ENCODE measurements at places on chromosomes 5 and 9.
A peak's percentile ranks its signal among the peaks of the same experiment; 100 is the strongest.

DNA sequence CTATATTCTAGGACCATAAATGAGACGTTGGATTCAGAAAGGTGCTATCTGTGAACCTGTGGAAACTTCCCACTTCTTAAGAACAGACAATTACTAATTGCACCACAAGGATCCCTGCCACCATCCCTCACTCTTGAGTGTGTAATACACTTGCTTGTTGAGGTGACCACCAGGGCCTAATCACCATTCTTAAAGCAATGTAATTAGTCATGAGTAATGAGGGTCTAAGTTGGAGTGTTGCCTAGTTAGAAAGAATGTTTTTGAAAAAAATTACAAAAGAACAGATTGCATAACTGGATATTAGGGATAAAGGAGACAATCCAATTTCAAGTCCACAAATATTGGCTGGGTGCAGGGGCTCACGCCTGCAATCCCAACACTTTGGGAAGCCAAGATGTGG lies 56.9 kb upstream of the TRIO start:
- no peak for DNase-seq

DNA sequence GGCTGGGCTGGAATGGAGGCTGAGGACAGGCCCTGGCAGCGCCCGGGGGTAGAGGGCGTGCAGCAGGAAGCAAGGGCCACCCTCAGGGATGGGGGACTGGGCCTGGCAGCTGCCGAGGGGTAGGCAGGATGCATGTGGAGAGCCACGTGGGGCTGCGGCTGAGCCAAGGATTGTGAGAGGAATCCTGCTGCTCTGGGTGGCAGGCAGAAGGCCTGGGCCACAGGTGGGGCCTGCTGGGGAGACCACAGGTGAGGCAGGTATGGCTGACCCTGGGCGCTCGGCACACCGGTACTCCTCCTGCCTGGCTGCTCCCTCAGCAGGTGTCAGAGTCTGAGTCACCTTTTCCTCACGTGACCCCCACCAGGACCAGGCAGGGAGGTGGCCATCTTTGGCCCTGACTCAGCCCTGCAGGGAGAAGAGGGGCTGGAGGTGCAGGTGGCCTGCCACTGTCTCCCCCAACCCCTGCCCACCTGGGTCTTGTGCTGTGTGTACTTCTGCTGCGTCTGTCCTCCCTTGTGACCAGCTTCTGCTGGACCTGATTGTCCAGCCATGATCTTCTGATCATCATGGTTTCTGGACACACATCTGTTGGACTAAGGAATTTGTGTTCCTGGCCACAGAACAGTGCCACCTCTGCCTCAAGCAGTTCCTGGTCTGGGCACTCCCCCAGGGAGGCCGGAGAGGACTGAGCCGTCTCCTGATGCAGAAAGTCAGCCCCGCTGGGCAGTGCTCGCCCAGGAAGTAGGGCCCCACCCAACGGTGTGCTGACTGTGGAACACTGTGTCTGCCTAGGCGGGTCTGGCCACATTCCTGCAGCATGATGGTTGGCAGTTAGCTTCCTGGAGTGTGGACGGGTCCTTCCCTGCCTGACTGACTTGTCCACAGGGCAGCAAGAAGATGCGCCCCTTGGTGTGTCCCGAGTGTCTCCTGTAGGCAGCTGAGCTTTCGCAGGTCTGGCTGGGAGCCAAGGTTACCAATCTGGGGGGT lies 6.4 kb downstream of the ARRDC1 start:
- DNase-seq = peak; percentile 22

- no peak for DNase-seq
Observed at GRCh38 chr9:96331236-96331947, 29.4 kb upstream of the HSD17B3 start.

- DNase-seq = no peak
Observed at GRCh38 chr9:1272488-1272887, 222.3 kb downstream of the DMRT2 start.

GRCh38 chr9:85430659-85431338 lies 311.0 kb downstream of the AGTPBP1 start:
- DNase-seq = no peak

GRCh38 chr9:114696814-114697544 lies 15.0 kb upstream of the TEX48 start:
- no peak for DNase-seq

DNA sequence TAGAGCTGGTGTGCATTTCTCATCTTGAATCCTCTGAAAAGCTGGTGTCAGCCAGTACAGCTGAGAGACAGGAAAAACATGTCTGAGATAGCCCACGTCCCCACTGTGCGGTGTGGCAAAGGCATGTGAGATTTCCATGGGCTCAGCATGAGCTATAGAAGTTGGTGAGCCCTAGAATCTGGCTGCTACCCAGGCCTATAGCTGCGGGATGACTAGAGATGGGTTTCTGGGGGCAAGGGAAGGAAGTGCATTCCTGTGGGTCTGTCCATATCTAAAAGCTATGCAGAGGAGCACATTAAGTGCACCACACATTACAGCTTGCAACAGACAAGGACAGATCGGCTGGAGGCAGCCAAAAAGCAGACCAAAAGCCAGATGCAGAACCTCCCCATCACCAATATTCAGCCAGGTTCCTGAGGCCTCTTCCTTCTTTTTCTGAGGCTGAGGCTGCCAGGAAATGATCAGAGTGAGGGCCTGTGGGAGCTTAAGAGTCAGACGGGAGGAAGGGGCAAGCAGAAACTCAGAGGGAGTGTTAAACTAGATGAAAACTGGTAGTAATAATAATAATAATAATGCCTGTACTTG lies 55.8 kb upstream of the RANBP3L start:
- DNase-seq = no peak

- DNase-seq = no peak
Observed at GRCh38 chr5:150317048-150318003, 14.6 kb upstream of the ARSI start.

DNA sequence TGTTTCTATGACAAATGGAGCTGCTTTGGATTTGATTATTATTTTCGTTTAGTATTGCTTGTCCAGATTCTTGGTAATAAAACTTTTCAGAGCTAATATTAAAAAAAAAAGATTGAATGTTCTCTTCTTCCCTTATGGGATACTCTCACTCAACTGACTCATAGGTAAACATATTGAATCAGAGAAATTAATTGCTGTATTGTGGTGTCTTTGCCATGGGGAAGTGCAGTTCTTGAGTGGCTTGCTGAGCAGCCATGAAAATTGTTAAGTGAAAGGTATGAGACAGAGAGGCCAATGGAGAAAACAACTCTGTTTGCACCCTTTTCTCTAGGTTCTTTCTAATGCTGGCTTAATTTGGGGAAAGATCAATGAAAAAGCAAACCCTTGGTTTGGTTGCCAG lies 149.9 kb upstream of the HMHB1 start:
- DNase-seq = no peak

GRCh38 chr5:71925608-71926091 lies 181.6 kb upstream of the MAP1B start:
- DNase-seq = no peak

- no peak for DNase-seq
Observed at GRCh38 chr5:174571662-174572397, 152.6 kb upstream of the MSX2 start.

- peak; percentile 53 for DNase-seq
Observed at GRCh38 chr9:108316630-108317029, 539.2 kb downstream of the ACTL7B start.

- no peak for DNase-seq
Observed at GRCh38 chr5:15798006-15798405, 298.0 kb downstream of the FBXL7 start.

DNA sequence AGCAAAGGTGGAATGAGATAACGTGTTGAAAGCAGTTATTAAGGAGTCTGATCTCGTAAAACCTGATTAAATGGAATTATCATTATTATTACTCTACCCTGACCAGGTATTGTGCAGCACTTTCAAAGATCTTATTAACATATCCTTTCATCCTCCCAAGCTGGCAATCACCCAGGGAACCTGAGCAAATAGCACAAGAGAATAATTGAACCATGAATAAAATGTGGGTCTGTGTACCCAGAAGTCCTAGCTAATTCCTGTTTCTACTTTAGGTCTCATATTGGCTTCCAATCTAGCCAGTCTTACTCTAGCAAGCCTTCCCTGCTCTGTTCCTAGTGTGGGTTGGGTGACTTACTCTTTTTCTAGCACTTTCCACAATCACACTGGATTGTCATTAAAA lies 162.2 kb upstream of the STK32A start:
- no peak for DNase-seq

DNA sequence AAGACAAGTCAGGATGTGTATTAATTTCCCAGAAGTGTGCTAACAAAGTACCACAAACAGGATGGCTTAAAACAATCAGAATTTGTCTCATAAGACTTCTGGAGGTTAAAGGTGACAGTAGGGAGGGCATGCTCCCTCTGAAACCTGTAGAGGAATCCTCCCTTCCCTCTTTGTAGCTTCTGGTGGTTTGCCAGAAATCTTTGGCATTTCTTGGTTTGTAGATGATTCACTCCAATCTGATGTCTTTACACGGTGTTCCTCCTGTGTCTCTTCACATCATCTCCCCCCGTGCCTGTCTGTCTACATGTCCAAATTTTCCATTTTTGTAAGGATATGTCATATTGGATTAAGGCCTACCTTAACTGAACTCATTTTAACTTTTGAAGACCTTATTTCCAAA lies 471.5 kb downstream of the ZNF608 start:
- DNase-seq = no peak

- peak; percentile 93 for DNase-seq
Observed at GRCh38 chr5:66724349-66725139, 128.4 kb downstream of the MAST4 start.

- no peak for DNase-seq
Observed at GRCh38 chr5:176656467-176656990, 9.2 kb downstream of the TSPAN17 start.

DNA sequence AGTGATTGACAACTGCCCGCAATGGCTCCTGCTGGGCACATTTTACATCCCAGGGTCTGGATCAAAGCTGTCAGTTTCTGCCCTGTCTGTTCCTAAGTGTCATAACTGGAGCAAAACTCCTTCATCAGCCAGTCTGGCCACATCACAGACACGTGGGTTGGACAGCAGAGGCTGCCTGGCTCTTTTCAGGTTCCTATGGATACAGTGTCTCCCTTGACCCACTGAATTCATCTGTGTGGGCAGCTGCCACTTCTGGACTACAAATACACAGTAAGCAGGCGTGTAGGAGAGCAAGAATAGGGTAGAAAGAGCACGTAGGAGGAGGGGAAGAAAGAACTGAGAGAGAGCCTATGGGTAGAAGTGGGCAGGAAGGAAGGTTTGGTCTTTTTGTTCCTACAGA lies 238.0 kb downstream of the ENC1 start:
- DNase-seq = peak; percentile 97

DNA sequence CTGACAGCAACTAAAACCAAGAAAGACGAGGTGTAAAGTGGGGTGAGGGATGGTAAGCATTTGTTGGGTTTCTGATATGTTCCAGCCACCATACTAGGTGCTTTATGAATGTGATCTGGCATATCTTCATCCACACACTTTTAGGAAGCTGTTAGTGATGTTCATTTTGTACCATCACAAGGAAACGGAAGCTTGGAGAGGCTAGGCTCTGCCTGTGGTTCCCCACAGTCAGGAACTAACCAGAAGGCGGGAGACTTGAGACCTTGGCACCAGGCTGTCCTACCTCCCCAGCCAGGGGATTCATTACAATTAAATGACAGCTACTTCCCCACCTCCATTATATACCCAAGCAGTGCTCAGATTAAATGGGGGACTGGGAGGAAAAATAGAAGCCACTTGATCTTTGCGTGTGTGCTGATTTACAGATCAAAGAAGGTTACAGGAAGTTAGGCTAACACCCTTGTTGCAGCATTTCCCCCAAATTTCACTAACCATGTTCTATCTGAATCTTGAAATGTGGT lies 43.0 kb downstream of the SFXN1 start:
- DNase-seq = no peak

- DNase-seq = no peak
Observed at GRCh38 chr5:152259702-152260101, 145.4 kb downstream of the NMUR2 start.

DNA sequence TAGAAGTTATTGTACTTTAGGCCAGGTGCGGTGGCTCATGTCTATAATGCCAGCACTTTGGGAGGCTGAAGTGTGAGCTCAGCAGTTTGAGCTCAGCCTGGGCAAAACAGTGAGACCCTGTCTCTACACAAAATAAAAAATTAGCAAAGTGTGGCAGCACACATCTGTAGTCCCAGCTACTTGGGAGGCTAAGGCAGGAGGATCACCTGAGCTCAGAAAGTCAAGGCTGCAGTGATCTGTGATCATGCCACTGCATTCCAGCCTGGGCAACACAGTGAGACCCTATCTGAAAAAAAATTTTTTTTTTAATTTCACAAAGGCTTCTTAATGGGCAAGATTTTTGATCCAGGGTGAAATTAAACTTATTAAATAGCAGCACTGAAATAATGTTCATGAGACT lies 92.8 kb downstream of the CDC42SE2 start:
- DNase-seq = no peak

- no peak for DNase-seq
Observed at GRCh38 chr9:11064909-11065308, 452.1 kb upstream of the PTPRD start.

DNA sequence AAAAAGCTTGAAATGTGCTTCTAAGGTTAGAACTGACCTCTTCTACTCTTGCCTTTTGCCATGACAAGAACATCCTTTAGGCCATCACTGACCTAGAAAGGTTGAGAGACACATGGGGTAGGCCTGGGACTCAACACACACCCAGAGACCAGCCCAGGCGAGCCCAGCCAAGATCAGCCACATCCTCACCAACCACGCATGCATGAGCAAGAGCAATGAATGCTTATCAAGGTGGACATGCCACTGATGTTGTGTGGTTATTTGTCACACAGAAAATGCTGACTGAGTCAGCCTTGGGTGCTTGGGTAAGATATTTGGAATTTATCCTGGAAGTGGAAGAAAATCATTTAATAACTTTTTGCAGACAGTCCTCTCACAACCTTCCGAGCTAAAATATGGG lies 39.4 kb downstream of the SMIM23 start:
- no peak for DNase-seq

GRCh38 chr9:4604678-4605095 lies 57.4 kb upstream of the PLPP6 start:
- peak; percentile 74 for DNase-seq

DNA sequence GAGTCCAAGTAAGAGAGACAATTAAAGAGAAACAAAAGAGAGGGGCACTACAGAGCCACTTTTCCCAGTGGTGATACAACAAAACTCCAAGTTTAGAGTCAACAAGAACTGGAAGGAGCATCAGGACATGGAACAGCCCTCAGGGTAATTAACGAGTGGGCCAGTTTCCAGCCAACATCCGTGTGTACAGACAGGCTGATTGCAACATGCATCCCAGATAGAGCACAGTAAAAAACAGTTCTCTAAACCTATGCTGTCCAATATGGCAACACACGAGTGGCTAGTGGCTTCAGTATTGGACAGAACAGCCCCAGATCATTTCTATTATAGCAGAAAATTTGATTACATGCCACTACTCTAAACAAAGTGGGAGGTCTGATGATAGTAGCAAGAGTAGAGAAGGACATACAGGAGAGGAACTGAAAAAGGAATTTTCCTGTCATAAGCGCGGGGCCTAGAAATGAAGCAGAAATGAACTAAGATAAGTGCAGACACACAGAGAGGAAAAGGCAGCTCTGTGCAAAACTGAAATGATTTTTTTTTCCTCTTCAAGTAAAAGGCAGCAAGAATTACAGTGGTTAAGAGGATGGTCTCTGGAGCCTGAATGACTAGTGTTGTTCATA lies 175.6 kb upstream of the CCNG1 start:
- DNase-seq = no peak

GRCh38 chr9:111630964-111631213 lies 245 bp upstream of the DNAJC25 start:
- DNase-seq = no peak
